ENCODE measurements at places on chromosomes 3 and 15. TPM values are rescaled to one million over a fixed set of nuclear protein-coding genes. Genes with fewer than 3 reads are reported as not detected.

ACKR4 gene
- not detected for total RNA-seq

DET1 gene
- 4.2 TPM for total RNA-seq

ST8SIA2 gene
- not detected for total RNA-seq

FAM3D gene
- total RNA-seq: not detected
